ENCODE measurements at places on chromosomes 4 and X.

- H3K4me3 ChIP-seq, result no peak overlapping the region
- H3K4me1 ChIP-seq, result no peaks in the 10 kb centered on the region
- H3K27ac ChIP-seq, result no peak overlapping the region
- no peaks in the 10 kb centered on the region for H3K27me3 ChIP-seq
- H3K36me3 ChIP-seq, result peaks cover 23% of the 10 kb centered on the region
These were observed 8.1 kb upstream of the SLC25A6 start for GRCh38 chrX:1400049-1400448.

- H3K4me1 ChIP-seq, result no peaks in the 10 kb centered on the region
- H3K36me3 ChIP-seq, result no peaks in the 10 kb centered on the region
- H3K27ac ChIP-seq, result no peak overlapping the region
- no peaks in the 10 kb centered on the region for H3K27me3 ChIP-seq
These were observed 162.6 kb downstream of the PRR32 start for GRCh38 chrX:126982158-126982557.

GRCh38 chrX:128897621-128898020 is 625.7 kb downstream of the SMARCA1 start:
- H3K4me1 ChIP-seq, result no peaks in the 10 kb centered on the region
- no peak overlapping the region for H3K27ac ChIP-seq
- no peaks in the 10 kb centered on the region for H3K27me3 ChIP-seq
- H3K4me3 ChIP-seq, result no peak overlapping the region
- DNase-seq, result no peak
- no peaks in the 10 kb centered on the region for H3K36me3 ChIP-seq

DNA sequence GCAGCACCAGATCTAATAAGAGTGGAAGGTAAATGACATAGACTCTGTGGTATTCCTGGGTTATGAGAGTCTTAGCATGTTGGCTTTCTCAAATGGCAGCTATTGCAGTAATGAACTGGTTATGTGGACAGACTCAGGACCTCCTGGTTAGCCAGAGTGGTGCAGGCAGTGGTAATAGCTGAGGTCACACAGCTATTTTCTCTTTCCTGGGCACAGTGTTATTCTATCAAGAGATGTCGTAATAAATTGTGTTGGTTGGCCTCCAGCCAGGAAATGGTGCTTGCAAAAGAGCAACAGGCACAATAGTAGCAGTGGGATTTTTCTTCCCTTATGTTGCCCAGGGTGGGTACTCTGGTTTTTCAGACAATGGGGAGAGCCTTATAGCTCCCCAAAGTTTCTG is 279.2 kb upstream of the FGF16 start:
- no peaks in the 10 kb centered on the region for H3K4me1 ChIP-seq
- H3K27ac ChIP-seq, result no peak overlapping the region
- H3K27me3 ChIP-seq, result no peaks in the 10 kb centered on the region
- no peaks in the 10 kb centered on the region for H3K36me3 ChIP-seq

GRCh38 chrX:69614886-69615285 is 1.0 kb upstream of the EDA start:
- no peak overlapping the region for H3K27ac ChIP-seq
- no peaks in the 10 kb centered on the region for H3K27me3 ChIP-seq
- no peaks in the 10 kb centered on the region for H3K4me1 ChIP-seq
- no peak overlapping the region for H3K4me3 ChIP-seq

DNA sequence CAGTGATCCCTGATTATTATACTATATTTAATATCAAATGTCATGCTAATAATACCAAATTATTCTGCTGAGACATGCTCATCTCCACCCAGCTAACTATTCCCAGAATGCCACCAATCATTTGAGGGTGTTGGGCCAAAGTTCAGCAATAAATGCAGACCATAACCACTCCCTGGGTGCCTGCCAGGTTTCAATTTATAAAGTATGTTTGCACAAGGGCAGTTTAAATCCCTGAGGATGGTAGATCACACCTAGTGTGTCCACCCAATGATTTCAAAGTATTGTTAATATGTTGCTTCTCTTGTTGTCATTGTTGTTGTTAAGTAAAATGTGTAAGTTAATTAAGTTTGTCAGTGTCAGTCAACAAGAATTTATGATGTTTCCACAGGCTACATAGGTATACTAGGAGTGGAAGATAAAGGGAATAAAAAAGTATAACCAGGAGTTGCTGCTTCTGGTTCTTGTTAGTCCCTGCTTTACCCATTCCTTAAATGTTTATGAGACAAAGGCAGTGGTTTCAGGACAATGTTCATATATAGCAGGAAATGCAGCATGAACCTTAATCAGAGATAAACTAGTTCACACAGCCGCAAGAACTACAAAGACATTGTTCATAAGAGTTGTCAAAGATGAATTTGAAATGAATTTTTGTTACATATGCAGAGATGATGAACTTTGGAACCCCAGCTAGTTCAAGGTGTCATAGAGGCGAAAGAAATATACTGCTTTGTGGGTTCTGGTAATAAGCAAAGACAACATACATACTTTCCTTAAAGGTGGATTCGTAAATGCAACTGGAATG is 25.5 kb downstream of the HPGD start:
- H3K4me3 ChIP-seq, result no peak overlapping the region
- H3K36me3 ChIP-seq, result no peaks in the 10 kb centered on the region
- no peaks in the 10 kb centered on the region for H3K27me3 ChIP-seq
- no peak overlapping the region for H3K27ac ChIP-seq
- H3K4me1 ChIP-seq, result no peaks in the 10 kb centered on the region
- DNase-seq, result no peak

DNA sequence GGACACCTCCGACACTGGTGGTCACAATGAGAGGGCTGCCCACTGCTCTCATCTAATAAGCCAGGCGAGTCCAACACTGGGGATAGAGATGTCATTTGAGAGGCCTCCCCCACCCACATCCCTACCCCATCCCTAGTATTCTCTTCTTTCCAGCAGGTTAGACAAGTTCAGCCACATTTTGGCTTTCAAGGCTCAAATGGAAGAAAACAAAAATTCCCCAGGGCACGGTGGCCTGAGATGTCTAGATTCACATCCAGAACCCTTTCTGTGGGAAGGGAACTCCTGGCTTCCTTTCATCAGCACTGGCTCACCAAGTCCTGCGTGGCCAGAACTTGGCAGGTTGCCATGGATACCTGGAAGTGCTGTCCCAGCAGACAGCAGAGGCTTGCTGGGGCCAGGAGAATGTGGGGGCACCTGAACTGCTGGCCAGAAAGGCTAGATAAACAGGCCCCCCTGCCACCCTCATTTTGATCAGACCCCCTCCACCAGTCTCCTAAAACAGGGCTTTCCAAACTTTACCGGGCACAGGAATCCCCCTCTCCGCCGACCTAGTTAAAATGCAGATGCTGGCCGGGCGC is 1.3 kb upstream of the NYX start:
- H3K27me3 ChIP-seq, result no peaks in the 10 kb centered on the region
- no peaks in the 10 kb centered on the region for H3K4me1 ChIP-seq
- H3K4me3 ChIP-seq, result no peak overlapping the region
- no peak for DNase-seq
- no peak overlapping the region for H3K27ac ChIP-seq
- no peaks in the 10 kb centered on the region for H3K36me3 ChIP-seq

GRCh38 chr4:105186701-105187161 is 40.1 kb downstream of the TET2 start:
- no peak overlapping the region for H3K4me3 ChIP-seq
- DNase-seq, result no peak
- H3K4me1 ChIP-seq, result peaks cover 46% of the 10 kb centered on the region
- no peaks in the 10 kb centered on the region for H3K27me3 ChIP-seq

DNA sequence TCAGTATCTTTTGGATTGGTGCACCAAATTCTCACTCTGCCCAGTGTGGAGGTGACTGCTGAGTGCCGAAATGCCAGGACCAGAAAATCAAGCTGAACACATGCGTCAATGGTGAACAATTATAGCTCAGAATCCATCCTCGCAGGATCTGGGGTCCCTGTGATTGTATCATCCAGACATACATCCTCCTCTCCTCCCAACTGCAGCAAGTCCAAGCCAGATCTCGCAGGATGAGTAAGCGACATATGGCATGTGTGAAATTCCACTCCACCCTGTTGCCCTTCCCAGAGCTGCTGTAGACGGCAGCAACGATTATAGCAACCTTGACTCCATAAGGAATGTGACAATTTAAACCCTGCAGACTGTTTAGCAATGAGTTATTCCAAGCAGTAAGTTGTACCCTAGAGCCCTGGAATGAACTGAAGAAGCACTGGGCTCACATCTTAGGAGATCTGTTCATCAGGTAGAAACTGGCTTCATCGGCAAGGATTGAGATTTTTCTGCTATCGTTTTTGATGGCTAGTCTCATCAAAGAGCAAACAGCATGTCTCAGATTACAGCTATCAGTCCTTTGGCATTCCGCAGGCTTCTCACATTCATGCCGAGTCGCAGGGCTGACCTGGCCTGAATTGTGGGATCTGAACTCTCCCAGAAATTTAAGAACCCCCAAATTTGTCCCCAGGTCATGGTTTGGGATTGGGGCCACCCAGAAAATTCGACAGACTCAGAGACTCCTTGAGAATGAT is 35.5 kb upstream of the SORBS2 start:
- H3K36me3 ChIP-seq, result no peaks in the 10 kb centered on the region
- H3K27ac ChIP-seq, result peak overlapping the region; percentile 89
- no peaks in the 10 kb centered on the region for H3K27me3 ChIP-seq
- no peak for DNase-seq
- no peak overlapping the region for H3K4me3 ChIP-seq

- no peaks in the 10 kb centered on the region for H3K27me3 ChIP-seq
- no peaks in the 10 kb centered on the region for H3K36me3 ChIP-seq
- no peaks in the 10 kb centered on the region for H3K4me1 ChIP-seq
These were observed 330.6 kb upstream of the GATB start for GRCh38 chr4:152091405-152091804.

GRCh38 chr4:109947457-109947856 is 34.8 kb downstream of the EGF start:
- H3K4me3 ChIP-seq, result no peak overlapping the region
- no peaks in the 10 kb centered on the region for H3K36me3 ChIP-seq
- DNase-seq, result no peak
- H3K4me1 ChIP-seq, result no peaks in the 10 kb centered on the region
- H3K27ac ChIP-seq, result no peak overlapping the region

DNA sequence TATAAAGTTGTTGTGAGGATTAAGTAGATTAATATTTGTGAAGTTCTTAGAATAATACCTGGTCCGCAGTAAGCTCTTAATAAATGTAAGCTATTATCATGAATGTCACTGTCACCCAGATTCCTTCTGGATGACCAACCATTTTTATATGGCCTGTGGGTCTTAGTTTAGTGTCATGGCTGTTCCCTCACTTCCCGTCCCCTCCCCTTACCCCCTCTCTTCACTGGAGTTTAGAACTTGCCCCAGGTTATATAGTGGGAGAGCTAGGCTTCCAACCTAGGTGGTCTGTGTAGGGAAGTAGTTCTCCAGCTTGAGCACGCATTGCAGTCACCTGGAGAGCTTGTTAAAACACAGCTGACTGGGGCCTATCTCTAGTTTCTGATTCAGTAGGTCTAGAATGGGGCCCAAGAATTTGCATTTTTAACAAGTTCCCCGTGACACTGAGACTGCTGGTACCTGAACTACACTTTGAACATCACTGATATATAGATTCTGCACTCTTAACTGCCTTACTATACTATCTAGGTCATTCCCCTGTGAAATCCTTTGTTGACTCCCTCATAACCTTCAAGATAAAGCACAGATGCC is 66.9 kb upstream of the PLAC1 start:
- no peaks in the 10 kb centered on the region for H3K36me3 ChIP-seq
- no peak overlapping the region for H3K4me3 ChIP-seq
- no peaks in the 10 kb centered on the region for H3K27me3 ChIP-seq
- DNase-seq, result no peak

GRCh38 chr4:17165286-17165685 is 266.8 kb upstream of the LDB2 start:
- H3K4me3 ChIP-seq, result no peak overlapping the region
- no peaks in the 10 kb centered on the region for H3K36me3 ChIP-seq
- no peak for DNase-seq
- H3K4me1 ChIP-seq, result no peaks in the 10 kb centered on the region

GRCh38 chrX:9980927-9981326 is 13.8 kb downstream of the CLDN34 start:
- DNase-seq, result no peak
- no peaks in the 10 kb centered on the region for H3K4me1 ChIP-seq
- H3K27me3 ChIP-seq, result no peaks in the 10 kb centered on the region
- H3K4me3 ChIP-seq, result no peak overlapping the region
- no peak overlapping the region for H3K27ac ChIP-seq
- H3K36me3 ChIP-seq, result no peaks in the 10 kb centered on the region

DNA sequence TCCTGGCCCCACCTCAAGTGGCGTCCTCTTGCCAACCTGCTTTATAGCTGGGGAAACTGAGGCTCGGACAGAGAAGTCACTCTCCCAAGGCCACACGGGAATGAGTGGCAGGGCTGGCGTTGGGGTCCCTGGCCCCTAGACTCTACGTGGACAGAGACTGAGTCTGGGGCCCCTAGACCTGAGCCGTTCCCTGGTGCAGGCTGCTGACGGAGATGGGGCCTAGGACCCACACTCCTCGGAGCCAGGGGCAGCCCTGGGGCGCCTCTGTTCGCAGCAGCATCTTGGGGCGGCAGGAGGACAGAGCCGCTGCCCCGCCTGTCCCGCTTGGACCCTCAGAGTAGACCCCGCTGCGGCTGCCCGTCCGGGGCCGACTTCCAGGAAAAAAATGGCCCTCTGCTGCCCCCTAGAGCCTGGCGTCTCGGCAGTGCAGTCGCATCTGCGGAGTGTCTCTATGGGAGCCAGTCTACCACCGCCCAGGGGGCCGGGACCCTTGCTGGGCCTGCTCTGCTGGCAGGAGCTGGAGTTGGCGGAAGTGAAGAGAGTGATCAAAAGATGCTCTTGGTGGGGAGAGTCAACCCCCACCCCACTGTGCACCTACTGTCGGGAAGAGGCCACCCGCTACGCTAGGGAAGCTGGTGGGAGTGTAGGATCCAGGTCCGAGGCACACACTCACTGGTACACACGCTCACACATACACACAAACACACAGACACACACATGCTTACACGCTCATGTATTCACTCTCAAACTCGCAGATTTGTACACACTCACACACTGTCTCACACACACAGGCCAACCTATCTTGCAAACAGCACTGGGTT is 220.1 kb downstream of the AFAP1 start:
- no peaks in the 10 kb centered on the region for H3K27me3 ChIP-seq
- H3K4me3 ChIP-seq, result no peak overlapping the region
- no peaks in the 10 kb centered on the region for H3K4me1 ChIP-seq
- DNase-seq, result no peak

GRCh38 chr4:85895755-85896154 is 420.8 kb downstream of the ARHGAP24 start:
- no peaks in the 10 kb centered on the region for H3K4me1 ChIP-seq
- H3K36me3 ChIP-seq, result no peaks in the 10 kb centered on the region
- H3K27me3 ChIP-seq, result no peaks in the 10 kb centered on the region
- DNase-seq, result no peak
- no peak overlapping the region for H3K27ac ChIP-seq

All from right atrium auricular region (tissue), 2 donors.